ENCODE measurements at places on chromosomes 4 and X. TPM values are rescaled to one million over a fixed set of nuclear protein-coding genes. Genes with fewer than 3 reads are reported as not detected.

DNA sequence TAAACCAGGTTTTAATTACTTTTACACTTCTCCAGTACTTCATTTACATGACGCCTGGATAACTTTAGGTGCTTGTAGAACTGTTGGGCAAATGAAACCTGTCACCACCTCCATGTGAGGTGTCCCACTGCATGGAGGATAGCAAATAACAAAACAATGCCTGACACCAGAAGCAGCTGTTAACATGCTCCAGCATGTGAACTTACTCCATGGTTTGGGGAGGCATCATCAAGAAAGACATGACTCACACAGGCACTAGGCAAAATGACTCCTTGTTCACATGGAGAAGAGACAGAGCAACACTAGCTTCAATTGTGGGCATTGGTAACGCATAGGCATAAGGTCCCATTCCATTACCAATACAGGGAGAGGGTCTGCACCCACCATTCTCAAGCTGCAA lies 198.1 kb upstream of the F9 start:
- DNase-seq = no peak

GRCh38 chr4:158018221-158018830 lies 154.5 kb downstream of the GASK1B start:
- DNase-seq = no peak

DNA sequence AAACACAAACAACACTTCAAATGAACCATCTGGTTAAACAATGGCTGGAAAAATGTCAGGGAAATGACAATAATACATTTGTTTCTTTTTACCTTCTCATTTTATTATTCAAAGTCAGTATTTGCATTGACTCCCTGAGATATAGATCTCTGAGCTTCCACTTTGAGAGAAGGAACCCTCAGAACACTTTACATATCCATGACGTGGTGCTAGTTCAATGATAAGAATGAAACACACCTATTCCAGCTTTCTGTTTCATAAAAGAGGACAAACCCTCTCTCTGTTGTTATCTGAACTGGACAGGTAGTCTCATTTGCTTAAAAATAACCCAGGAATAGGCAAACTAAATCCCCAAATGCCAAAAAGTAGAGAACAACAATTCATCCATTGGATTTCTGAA lies 65.3 kb upstream of the CCSER1 start:
- no peak for DNase-seq

DNA sequence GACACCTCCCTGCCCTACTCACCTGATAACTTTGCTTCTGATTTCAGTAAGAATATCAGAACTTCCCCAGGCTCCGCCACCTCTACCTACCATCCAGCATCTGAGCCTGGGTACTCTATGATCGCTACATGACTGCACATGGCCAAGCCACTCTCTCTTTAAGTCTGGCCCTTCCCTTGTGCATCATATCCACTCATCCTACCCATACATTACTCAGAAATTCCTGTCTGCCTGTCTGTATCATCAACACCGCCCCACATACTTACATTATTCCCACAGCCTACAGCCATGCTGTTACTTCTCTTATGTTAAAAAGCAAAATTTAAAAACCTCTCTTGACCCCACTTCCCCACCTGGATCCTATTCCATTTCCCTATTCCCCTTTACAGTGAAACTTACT lies 84.7 kb downstream of the SCD5 start:
- DNase-seq = no peak

DNA sequence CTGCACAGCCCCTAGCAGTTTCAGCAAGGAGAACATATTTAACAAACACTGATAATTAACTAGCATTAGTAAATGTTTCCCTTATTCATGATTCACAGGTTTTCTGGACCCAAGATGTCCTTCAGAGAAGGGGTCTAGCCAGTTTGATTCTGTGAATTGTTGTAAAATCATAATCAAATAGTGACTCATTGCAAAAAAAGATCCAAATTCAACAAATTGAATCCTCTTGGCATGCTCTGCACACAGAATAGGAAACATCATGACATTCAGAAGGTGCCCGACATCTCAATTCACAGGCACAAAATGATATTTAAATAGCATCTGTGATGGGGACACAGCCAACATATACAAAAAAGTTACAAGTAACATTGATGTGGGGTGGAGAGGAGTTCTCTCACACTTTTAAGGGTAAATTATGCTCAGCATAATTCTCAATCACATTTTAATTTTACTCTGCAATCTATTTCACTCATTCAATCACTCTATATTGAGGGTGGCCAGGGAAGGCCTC lies 100.0 kb downstream of the SH3KBP1 start:
- DNase-seq = no peak

DNA sequence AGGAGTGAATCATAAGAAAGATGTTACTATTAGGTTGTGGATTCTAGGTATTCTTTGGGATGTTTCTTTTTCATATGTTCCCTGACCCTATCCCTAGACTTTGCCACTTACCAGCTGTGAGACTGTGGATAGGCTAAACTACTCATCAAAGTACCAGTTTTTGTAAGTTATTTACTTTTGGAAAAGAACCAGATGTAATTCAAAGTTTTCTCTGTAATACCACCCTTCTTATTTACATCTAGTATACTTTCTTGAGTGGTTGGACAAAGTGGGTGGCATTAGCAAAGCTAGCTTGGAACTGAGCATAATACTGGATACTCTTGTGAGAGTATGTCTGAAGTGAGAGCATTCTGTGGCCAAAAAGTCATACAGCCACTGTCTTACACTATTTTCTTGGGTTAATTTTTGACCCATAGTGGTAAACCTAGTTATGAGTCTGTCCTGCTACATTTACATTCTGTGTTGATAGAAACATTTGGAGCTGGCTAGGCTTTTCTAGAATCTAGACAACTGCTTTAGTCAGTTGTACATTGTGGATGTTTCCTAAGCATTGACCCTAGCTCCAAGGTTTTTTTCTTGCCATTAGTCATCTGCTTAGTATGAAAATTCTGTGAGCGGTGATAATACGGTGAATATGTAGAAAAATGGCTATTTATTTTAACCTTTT lies 41.7 kb downstream of the KDM6A start:
- DNase-seq = no peak

- no peak for DNase-seq
Measured at GRCh38 chr4:32184186-32184585, 1464.0 kb downstream of the PCDH7 start.

DNA sequence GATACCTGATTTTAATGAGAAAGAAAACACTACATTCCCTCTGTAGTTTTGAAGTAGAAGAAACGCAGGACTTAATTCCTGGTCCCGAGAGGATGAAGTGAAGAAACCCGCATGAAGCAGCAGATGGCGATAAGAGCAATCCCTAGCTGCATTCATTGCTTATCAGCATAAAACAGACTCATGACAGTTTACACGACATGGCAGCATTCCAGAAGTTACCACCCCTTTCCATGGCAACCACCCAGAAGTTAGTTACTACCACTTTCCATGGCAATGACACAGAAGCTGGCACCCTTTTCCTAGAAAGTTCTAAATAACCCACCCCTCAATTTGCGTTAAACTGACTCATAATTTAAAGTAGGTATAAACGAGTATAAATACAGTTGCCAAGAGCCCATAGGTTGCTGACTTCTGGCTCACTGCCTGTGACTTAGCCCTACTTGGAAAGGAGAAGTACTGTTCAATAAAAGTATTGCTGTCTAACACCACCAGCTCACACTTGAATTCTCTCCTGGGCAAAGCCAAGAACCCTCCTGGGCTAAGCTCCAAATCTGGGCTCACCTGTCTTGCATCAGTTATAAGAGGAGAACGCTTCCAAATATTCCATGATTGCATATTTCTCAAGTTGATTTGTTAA lies 5.5 kb upstream of the XAGE2 start:
- DNase-seq = no peak

DNA sequence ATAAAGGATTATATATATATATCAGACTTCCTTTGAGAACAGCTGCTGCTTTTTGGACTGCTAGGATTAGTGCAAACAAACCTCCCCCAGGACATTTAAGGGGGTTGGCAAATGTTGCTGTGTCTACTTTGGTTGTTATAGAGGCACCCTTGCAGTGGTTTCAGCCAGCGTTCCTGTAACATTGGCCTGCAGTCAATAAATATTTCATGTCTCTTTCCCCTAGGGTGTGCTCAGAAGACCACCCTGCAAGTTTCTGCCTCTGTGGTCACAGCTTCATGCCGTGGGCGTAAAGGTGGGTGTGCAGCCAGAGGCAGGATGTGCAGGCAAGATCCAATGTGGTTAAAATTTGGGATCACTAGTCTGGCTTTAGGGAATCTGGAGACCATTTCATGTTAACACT lies 28.9 kb downstream of the FGF5 start:
- DNase-seq = no peak

DNA sequence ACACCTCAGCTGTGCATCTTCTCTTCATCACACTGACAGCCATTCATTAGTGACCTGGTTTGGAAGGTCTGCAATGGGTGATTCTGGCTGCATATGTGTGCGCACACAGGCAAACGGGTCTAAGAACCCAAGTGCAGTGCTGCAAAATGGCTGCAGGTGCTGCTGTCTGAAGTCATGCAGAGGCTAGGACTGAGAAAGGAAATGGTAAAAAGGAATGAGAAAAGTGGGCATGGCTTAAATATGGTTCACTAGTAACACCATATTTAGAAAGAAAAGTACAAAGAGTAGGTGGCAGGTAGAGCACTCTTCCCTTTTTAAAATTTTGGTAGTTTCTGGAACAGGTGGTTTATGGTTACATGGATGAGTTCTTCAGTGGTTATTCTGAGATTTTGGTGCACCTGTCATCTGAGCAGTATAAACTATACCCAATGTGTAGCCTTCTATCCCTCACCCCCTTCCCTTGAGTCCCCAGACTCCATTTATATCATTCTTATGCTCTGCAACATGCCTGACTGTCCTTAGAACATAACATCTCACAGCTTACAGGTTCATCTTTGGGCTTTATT lies 78.4 kb downstream of the CCNG2 start:
- DNase-seq = no peak

GRCh38 chr4:67886281-67886680 lies 2.5 kb upstream of the TMPRSS11D start:
- no peak for DNase-seq

- no peak for DNase-seq
Measured at GRCh38 chr4:89497517-89498308, 190.1 kb upstream of the GPRIN3 start.

DNA sequence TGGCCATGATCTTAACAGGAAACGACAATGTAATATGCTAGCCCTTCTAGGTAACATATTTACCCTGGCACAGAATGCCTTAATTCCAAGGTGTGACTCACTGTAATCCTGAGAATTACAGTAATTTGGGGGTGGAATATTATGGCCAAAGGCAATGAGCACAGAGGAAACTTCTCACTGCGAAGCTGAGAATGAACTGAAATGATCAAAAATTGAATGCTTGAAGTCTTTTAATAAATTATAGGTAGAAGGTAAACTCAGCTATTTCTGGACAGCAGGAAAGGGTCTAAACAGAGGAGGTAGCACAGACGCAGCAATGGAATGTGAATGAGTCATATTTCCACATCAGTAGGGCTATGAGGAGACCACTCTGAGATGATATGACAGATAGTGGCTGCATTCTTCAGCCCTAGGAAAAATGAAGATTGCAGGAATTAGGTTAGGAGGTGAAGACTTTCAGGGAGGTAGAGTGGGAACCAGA lies 312.6 kb downstream of the PACRGL start:
- no peak for DNase-seq

Gene ANXA3
- total RNA-seq = 53.3 TPM

Gene ATP5ME
- 131 TPM for total RNA-seq

Gene RAB9B
- 1.1 TPM for total RNA-seq

Gene CT45A10
- not detected for total RNA-seq

All from pancreas (tissue), 10 donors.